DMS153 (cell line): ENCODE measurements at places on chromosomes 3 and 15.
A peak's percentile ranks its signal among the peaks of the same experiment; 100 is the strongest.

GRCh38 chr3:95923496-95924210 is 890.7 kb upstream of the EPHA6 start:
- DNase-seq: no peak

GRCh38 chr3:29683018-29683993 is 402.4 kb downstream of the RBMS3 start:
- no peak for DNase-seq

GRCh38 chr15:57549935-57550334 is 41.8 kb upstream of the MYZAP start:
- DNase-seq: no peak

DNA sequence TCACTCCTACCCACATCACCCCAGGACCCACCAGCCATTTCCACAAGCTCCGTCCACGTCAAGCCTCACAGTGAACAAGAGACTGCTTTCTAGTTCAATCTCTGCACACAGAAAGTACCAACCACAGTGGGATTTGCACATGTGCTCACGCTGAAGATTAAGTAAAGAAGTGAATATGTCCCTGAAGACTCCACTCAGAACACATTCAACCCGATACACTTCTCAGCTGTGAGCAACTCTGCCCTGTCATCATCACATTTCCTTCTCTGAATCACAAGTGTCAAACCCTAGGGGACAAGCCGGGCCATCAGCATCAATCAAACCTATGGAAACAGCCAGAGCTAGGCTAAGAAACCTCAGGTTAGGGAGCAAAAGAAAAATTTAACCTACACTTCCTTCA is 1.9 kb downstream of the STIMATE start:
- no peak for DNase-seq

DNA sequence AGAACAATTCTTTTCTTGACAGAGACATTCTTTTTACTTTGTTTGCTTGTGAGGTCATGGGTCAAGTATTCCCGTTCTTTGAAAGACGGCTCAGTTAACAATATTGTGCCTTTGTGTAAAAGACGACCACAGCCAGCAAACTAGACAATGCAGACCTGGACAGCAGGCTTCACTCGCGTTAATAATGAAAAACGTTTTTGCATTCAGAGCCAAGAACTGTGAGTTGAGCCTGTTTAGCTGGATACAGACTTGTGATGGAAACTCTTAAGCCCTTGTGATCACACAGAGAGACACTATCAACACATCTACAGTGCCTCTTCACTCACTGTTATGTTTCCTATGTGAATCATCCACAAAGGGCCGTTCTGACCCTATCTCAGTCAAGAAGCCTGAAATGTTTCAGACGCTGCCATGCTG is 37.3 kb upstream of the CMTM7 start:
- DNase-seq: no peak

DNA sequence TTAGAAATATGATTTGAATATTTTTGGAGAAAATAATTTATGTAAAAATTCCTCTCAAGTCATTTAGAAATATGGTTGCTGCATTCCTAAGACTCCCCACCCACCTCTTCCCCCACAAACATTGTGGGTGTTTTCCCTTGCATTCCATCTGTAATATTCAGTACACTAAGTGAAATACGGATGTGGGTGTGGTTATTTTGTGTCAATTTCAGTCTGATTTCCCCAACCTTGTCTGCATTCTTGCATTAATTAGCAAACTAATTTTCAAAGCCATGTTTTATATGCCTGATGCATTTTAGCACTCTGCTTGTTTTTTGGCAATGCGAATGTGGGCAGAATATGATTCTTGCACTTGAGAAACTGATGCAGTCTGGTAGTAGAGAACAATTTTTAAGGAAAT is 408.3 kb upstream of the RGMA start:
- no peak for DNase-seq

DNA sequence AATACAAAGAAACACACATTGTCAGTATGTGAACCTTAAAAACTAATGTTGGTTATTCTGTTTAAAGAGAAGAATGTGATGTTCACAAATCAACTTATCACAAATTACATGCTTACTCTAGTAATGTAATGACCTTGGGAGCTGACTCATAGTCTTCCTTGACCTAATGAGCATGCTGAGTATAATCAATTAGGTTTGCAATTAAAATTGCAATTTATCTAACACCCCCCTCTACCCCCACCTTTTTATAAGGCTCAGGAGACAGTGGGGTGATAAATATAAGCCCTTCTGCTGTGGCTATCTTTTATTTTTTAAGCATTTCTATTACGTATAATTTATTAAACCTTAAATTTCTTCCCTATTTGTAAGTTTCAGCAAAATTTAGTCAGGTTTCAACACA is 947.8 kb upstream of the CFAP20DC start:
- no peak for DNase-seq

GRCh38 chr3:14640734-14641133 is 10.8 kb upstream of the CCDC174 start:
- no peak for DNase-seq

DNA sequence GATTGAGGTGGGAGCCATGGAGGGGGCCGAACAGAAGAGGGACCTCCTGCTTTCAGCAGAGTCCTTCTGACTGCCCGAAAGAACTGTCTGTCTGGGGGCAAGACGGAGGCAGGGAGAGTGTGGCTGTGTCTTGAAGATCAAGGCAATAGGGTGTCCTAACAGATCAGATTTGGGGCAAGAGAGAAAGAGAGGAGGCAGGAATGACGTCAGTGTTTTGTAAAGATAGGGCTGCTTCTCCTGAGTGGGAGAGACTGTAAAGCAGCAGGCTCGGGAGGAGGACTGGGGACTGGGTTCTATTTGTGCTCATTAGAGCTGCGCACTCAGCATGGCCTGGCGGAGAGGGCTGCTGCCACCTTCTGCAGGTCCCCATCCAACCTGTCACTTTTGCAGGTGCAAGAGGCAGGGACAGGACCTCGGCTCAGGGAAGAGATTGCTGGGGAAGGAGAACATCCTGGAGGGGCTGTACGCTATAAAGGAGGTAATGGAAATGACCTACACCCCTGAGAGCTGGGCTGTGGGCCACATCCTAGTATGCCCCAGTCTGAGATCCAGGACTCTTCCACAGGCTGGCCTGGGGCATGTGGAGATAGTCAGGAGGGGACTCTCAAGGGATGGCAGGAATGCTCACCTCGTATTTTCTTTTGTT is 29.0 kb upstream of the FGD5 start:
- DNase-seq: no peak

GRCh38 chr15:68145706-68146105 is 59.4 kb downstream of the CALML4 start:
- DNase-seq: no peak

GRCh38 chr15:39598958-39599845 is 18.3 kb downstream of the THBS1 start:
- no peak for DNase-seq

- DNase-seq: peak; percentile 36
Observed at GRCh38 chr3:185280572-185281365, 26.9 kb upstream of the EHHADH start.

DNA sequence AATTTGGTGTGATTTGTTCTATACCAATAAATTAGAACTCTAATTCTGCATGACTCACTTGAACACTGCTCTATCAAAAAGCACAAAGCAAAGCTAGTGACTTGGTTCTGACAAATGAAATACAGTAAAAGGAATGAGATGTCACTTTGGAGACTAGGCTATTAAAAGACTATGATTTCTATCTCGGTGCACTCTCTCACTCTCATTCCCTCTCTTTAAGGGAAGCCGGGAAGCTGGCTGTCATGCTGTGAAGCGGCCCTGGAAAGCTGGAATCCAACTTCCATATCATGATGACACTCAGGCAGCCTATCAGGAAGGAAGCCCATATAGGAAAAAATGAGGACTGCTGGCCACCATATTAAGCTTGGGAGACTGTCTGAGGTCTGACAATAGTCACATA is 590.1 kb upstream of the CBLB start:
- DNase-seq: no peak

- no peak for DNase-seq
Observed at GRCh38 chr15:101100593-101101442, 151.0 kb downstream of the CHSY1 start.

- no peak for DNase-seq
Observed at GRCh38 chr15:79299126-79299840, 11.6 kb upstream of the TMED3 start.

GRCh38 chr3:53196575-53197407 is 35.8 kb downstream of the PRKCD start:
- no peak for DNase-seq

DNA sequence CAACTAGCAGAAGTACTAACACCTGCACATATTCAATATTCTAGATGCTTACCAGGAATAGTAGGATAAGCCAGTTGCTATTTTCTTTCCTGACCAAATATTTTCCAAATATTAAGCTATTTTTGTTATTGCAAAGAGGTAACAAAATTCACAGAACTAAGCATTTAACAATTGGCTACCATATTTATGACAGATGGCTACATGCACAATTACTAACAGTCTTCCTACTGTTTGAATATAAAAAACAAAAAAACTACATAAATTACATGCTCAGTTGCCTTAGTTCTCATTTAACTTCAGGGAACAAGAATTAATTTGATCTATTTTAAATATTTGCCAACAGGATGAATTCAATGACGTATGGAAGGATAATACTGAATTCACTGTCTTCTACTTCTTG is 36.2 kb downstream of the CFAP20DC start:
- DNase-seq: no peak

GRCh38 chr3:106710596-106710995 is 666.6 kb upstream of the CCDC54 start:
- no peak for DNase-seq

- DNase-seq: peak; percentile 70
Observed at GRCh38 chr3:187741403-187742350, 3.6 kb downstream of the BCL6 start.

- no peak for DNase-seq
Observed at GRCh38 chr3:153614140-153614539, 452.1 kb downstream of the RAP2B start.

DNA sequence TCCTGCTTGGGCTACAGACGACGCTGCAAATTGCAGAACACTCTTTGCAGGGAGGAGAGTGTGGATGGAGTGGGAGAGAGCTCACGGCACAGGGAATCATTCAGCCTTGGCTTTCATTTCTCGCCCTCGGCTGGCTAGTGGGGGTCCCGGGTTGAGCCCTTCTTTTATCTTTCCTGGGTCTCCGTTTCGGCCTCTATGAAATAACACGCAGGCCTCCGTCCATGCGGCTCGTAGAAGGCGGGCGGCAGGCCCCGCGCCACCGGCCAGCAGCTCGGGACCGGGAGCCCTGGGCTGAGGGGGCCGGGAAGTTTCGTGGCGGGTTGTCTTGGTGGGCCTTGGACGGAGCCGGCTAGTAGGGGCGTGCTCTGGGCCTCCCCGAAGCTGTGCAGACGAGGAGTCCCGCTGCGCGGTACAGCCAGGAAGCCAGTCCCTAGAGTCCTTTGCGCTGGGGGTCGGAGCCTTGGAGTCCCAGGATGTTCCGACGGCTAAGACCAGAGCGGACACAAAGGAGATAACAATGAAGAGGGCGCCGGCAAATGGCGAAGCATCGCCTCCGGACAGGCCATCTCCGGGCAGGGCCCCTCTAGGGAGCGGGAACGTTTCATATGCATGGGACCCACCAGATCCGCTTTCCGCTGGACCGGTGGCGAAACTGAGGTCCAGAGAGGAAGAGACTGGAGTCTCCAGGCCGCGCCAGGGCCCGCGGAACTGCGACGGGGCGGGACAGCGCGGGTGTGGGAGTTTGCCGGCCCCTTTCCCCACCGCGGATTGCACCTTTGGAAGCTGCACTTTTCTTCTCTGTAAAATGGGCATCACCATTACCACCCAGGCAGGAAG is 4.3 kb downstream of the RNU6-1 start:
- DNase-seq: no peak

GRCh38 chr3:171168086-171168485 is 141.6 kb upstream of the SLC2A2 start:
- peak; percentile 28 for DNase-seq

- DNase-seq: no peak
Observed at GRCh38 chr3:28860307-28860706, 420.6 kb upstream of the RBMS3 start.

DNA sequence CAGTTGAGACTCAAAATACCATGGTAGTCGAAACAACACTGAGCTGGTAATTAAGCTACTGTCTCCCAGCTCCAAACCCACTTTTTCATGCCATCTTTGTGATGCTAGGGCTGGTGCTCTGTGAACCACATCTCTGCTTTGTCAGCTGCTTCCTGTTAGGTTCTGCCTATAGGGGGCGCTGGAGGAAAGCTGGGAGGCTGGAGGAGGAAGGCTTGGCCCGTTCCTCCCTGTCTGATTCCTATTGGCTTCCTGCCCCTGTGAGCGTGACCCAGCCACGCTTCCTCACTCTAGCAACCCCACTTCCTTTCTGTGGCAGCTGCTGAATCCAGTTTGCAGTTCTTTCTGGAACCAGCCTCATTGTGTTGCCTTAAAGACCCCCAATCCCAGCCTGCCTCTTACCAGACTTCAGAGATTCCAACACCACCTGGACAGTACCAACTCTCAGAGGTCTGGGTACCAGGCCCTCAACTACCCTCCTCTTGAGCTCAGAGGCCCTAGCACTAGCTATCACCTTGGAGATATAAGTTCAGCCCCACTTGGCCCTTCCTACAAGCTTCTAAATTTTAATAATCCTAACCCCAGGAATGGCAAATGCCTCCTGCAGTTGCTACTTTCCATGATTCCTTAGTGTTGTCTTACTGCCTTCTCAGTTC is 120.9 kb downstream of the ERC2 start:
- no peak for DNase-seq

- DNase-seq: no peak
Observed at GRCh38 chr3:98901119-98901391, 440 bp downstream of the DCBLD2 start.

DNA sequence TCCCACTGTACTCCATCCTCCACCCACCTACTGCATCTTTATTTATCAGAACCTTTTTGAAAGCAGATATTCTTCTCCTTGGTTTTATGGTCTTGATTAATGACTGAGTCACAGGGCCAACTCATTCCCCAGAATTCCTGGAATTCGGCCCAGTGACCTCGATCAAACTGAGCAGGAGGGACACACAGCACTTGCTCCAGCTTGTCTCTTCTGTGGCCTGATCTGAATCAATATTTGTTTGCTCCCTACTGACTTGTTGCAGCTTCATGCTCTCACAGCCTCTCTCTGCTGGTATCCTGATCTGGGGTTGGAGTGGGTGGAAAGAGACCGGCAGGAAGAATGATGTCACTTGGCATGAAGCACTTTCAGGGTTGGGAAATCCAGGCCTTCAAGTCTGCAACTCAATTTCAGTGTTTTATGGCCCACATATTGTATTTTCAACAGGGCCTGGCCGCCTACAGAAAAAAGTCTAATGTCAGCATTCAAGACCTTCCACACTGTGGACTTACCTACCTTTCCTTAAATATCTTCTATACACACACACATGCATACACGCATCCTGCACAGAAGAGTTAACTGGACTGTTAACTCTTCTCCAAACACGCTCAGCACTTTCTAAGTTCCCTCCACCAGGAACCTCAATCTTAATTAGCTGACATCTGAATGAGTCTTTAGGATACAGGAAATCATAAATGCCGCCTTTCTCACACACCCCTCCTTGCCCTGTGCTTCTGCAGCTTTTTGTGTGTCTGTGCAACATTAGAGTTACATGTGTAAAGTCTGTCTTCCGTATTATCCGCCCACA is 4.6 kb downstream of the ANXA2 start:
- peak; percentile 72 for DNase-seq
